Forelimb muscle (tissue), 1 donor: ENCODE measurements at places on chromosomes 3 and 15. TPM values are rescaled to one million over a fixed set of nuclear protein-coding genes. Genes with fewer than 3 reads are reported as not detected.

The GOLGA6B gene
- polyA plus RNA-seq: 0.75 TPM

The BFSP2 gene
- not detected for polyA plus RNA-seq

The PROS1 gene
- 21.0 TPM for polyA plus RNA-seq

DNA sequence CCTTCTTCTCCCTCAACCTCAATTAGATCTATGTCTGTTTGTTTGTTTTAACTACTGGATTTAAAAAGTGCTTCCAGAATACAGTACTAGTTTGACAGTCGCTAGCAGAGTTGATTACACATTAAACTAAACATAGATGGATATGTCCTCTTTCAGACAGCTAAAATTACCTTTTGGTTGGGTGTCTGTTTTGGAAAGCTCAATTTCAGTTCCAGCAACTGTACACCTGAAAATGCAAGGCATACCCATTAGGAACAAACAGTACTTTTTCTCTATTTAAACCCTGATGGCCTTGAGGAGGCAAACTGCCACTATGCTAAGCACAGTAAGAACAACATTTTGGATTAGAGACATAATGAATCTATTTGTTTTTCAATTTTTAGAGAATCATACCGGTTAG, 234.4 kb downstream of the UNC13C start:
- DNase-seq: no peak

DNA sequence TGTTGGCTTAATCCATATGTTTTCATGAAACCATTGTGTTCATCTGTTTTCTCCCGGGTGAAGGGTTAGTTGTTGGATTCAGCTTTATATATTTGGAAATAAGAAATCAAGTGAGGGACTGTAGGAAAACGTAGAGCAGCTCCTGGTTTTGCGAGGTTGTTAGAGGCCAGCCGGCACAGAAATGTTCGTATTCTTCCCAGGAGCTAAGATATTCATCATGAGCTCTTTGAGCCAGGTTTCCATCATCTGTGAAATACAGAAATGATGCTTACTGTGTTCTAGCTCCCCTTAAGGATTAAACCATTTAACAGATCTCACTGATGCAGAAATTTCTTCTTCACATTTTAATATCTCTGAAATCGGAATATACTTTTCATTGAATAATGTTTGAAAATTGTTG, 235.5 kb downstream of the PTPRG start:
- no peak for DNase-seq

DNA sequence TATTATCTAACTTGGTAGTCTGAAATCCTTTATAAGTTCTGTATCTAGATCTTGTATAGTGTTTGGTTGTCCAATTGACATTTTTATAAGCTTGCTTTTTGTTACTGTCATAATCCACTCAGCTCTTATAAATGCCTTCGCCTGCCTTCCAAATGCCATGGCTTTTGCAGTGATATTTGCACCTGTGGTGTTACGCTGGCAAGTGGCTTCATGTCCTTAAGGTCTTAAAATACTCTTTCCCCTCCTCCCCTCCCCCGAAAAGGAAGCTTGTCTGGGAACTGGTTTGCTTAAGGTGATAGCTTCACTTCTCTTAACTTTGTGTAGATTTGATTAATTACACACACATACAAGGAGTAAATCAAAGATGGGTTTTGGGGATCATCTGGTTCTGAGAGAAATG, 62.0 kb downstream of the ABHD2 start:
- no peak for DNase-seq

DNA sequence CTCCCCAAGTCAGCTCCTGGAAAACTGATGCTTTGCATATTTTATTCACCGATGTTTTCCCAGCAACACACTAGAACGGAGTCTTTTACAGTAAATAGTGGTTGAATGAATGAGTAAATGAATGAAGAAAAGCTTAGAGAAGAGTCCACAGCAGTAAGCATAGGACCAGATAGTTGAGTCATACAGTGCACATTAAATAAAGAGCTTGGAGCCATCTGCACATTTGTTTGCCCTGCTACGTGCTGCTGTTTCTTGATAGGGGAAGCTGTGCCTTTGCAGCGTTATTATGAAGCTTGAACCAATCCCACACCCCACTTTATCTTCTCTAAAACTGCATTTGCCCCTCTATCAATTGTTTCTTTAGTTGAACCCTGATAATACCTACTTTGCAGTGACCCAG, 1.2 kb downstream of the FAM98B start:
- DNase-seq: no peak

DNA sequence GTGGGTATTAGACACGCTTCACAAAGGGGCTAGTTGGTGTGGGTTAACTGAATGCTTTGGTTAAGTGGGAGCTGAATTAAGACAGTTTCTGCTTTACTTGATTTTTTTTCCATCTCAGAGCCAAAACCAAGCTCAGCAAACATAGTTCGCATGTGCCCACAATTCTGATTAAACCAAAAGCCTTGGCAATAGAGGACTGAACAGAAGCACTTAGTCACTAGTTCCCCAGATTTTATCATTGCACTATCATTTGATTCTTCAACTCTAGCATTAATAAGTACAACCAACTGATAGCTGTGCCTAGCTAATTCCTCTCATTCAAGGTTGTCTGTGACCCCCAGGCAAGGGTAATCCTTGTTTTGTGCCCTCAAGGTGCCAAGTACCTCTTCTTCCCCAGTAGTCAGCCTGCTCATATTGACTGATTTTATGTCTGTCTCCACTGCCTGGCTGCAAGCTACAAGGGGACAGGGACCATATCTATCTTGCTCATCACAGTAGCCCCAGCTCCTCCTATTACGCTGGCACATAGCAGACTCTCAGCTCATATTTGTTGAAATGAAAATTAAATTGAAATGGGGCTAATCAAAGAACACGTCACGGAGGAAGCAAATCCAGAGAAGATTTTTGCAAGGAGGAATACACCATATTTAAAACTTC, 9.9 kb upstream of the ARHGEF3 start:
- no peak for DNase-seq

DNA sequence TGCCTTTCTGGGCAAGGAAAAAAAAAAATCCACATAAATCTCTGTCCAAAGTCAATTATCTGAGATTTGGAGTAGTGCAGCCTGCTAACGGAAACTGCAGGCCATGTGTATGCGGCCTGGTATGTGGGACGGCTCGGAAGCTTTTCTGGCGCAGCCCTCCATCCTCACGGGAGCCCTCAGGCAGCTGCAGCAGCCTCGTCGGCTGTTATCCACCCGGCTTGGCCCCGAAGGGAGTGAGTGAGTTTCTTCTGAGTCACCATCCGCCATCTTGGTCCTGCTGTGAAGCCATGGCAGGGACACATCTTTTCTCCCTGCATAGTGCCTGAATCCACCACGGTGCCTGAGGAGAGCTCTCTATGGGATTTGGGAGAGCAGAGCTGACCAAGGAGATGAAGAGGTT, 62.8 kb downstream of the POLR2M start:
- peak; percentile 61 for DNase-seq
